ENCODE measurements at places on chromosomes 12 and 14.

GRCh38 chr14:51342226-51342625 lies 102.2 kb downstream of the TMX1 start:
- no peak for DNase-seq

GRCh38 chr12:87136330-87136976 lies 880.3 kb upstream of the MGAT4C start:
- no peak for DNase-seq

GRCh38 chr12:104197264-104197663 lies 18.3 kb upstream of the TXNRD1 start:
- DNase-seq: no peak

DNA sequence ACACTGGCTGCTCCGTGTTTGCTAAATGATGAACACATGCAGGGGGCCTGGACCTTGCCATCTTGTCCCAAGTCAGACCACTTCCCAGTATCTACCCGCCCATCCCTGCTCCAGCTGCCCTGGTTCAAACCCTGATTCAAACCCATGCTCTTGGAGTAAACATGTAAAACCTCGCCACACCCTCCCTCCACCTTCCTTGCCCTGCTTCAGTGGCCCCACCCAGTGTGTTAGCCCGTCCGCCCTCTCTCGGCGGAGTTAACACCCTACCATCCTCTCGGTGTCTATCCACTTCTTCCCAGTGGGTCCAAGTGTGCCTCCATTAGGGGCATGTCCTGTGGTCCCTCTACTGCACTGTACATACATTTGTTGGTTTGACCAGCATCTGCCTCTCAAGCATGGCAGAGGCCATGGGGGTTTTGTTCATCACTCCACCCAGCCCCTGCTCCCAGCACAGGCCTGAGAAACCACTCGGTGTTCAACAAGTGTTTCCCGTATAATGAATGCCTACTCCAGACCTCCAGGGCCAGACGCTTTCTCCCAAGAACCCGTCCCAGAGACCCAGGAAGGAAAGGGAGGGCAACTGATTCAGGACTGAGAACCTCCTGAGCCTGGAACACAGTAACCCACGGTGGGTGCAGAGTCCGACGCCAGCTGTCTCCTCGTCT lies 37.1 kb downstream of the P2RX4 start:
- no peak for DNase-seq

GRCh38 chr12:107774349-107775029 lies at the start of gene ASCL4:
ASCL4 (plus strand) TSS chr12:107774704; CDS start chr12:107775219, 515 bp downstream.
- no peak for DNase-seq

DNA sequence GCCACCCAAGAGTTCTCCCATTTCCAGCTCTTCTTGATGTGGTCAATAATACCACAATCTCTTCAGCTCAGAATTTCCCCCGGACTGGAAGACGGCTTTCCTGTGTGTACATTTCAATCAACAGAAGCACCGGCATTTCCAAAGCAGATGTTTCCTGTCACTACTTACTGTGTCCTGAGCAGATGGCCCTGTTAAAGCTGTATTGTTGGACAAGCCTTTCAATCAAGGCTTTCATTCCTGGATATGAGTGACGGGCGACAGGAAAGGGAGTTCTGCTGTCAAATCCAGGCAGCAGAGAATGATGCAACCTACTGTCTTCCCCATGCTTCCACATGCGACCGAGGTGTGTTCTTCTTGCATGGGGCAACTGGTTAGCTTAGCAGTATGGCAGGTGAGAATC lies 76.4 kb upstream of the CCDC60 start:
- DNase-seq: no peak

GRCh38 chr14:37587131-37587803 lies 7.8 kb downstream of the FOXA1 start:
- DNase-seq: no peak

DNA sequence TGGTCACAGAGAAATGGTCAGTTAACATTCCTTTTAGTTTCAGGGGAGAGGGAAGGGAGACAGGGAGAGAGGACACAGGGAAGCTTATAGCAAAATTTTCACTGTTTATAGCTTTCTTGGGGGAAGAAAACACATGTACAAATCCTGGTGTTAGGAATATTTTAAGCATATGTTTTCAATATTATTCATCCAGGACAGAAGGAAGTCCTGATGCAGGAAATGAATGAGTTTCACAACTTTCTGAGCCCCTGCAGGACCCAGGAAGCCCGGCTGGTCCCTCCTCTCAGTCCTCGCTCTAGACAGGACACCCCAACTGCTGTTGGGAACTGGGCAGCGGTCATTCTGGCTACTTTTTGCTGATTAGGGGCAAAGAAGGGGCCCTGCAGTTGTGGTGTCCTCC lies 71.1 kb upstream of the ZDHHC17 start:
- DNase-seq: no peak

GRCh38 chr12:70482764-70483163 lies 116.7 kb downstream of the KCNMB4 start:
- no peak for DNase-seq

DNA sequence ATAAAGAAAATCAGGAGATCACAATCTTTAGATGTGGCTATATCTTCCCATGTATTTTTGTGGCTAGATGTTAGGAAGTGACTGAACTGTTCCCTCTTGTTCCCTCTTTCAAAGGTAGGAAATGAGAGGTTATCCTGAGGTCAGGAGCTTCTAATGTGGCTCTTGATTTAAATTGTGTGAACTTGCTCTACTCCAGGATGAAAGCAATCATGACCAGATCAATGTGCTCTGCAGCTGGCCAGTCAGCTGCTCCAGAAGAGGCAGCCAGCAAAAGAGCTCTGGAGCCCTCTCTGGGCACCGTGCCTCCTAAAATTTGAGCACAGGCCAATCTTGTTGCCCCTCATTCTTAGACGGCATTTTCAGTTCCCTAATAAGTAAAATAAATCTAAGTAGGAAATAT lies 32.0 kb downstream of the CDK17 start:
- DNase-seq: no peak

DNA sequence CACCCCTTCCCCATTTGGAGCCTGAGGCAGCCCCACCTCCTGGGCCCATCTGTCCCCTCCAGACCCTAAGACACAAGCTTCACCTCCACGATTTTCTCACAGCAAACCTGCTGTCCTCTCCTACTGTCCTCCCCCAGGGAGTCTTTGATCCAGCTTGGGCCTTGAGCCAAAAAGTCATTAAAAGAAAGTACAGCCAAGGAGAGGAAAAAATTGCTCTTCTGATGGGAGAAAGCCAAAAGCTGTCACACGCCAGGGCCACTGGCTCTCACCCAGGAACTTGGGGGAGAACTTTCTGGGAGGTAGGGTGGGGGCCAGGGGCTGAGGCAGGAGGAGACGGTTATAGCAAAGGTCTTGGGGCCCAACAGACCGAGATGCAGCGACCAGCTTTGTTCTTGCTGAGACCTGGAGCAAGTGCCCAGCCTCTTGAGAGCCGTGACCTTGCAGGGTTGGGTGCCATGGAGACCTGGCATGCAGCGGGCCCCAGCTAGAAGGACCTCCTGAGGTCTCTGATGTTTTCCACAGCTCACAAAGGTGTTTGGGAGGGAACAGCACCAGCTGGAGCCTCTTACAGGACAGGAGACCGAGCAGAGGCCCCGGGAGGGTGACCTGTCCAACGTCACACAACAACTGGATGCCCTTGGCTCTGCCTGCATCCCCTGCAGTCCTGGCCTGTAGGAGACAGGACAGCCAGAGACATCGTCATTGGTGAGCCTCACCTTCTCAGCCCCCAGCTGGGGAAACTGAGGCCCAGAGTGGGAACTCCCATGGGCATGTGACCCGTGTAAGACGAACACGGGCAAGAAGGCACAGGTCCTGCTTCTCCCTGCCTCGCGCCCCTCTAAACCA lies 124.5 kb downstream of the CALM1 start:
- no peak for DNase-seq

DNA sequence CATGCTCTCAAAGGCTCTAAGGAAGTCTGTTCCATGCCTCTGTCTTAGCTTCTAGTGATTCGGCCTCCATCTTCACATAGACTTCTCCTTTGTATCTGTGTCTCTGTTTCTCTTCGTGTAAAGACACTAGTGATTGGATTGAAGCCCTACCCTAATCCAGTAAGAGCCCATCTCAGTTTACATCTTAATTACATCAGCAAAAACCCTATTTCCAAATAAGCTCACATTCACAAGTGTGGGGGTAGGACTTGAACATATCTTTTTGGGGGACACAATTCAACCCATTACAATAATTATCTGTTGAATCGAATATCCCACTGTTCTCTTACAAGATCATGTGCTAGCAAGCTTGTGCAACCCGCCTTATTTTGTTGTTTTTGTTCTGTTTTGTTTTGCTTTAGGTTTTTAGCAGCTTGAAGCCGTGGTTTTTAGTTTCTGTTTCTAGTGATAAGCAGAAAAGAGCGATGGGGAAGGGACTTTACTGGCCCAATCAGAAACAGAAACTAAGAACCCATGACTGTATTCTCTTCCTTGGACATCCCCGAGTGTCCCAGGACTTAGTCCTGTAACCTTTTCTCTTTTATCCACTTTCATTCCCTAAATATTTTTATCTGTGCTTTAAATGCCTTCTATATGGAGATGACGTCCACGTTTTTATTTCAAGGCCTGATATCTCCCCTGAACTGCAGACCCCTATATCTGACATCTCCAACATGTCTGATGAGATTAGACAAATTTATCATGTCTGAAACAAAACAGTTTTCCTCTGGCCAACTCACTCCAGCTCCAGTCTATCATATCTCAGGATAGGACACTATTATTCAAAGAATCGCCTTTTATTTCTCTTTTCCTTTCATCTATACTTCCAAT lies 353.0 kb downstream of the CCDC91 start:
- no peak for DNase-seq

GRCh38 chr12:113899561-113900471 lies 66.3 kb downstream of the RBM19 start:
- peak; percentile 15 for DNase-seq

DNA sequence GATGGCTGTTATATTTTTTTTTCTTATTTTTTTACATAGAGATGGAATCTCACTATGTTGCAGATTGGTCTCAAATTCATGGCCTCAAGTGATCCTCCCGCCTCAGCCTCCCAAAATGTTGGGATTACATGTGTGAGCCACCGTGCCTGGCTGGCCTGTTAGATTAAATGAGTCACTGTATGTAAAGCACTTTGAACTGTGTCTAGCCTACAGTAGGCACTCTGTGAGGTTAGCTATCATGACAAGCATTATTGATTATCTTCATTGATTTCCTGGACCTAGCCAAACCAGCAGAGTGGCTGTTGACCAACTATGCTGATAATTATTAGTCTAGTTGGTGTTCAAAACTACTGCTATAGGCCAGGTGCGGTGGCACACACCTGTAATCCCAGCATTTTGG lies 42.6 kb downstream of the ARF6 start:
- no peak for DNase-seq

DNA sequence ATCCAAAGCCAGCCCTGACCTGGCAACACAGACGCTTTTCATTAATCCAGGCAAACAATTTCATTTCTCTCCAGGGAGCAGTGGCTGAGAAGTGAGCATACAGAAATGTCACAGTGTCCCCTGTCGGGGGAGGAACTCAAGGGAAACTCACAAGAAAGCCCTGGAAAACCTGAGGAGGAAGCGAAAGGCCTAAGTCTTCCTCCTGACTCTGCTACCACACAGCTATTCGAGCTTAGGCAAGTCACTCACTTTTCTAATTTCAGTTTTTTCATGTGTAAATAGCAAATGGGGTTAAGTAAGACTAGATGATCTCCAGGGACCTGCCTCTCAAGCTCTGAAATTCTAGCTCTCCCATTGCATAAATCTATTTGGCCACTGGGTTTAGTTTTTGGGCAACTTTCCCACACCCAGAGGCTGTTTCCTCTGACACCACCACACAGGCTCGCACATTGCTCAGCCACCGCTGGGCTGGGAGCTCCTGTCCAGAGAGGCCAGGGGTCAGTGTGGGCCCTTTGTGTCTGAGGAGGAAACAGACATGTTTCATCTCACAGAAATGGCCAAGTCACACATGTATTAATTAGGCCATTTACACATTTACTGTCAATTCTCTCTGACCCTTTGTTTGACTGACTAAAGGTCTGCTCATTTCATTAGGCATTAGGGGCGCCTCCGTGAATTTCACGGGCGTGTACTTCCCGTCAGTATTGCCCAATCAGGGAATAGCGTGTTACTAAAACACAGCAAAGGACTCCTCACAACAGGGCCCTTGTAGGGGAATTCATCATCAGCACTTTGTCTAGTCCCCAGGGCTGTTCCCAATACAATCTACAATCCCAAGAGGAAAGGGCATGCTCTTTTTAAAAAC lies 9.8 kb upstream of the PNMA1 start:
- no peak for DNase-seq

- no peak for DNase-seq
Observed at GRCh38 chr14:30064454-30064853, 136.8 kb upstream of the PRKD1 start.

DNA sequence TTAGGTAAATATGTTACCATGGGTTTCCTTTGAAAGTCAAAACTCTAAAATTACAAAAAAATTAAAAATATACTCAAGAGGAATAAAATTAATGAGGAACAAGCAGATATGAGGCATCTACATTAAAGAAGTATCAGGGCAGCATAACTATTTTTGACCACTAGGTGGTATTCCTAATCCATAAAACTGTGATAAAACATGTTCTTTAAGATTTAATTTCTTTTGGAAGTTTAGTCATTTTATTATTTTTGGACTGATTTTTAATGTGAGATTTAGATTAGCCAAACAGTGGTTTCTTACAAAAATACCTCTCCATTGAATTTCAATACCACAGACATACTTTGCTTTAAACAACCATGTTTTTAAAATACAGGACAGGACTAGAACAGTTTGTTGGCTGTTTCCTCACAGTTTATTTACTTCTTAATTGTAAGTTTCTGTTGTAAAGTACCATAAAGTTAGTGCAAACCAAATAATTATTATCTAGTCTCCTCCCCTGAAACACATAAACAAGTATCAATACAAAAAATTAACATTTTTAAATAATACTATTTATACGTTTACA lies 49.8 kb downstream of the NTS start:
- no peak for DNase-seq

DNA sequence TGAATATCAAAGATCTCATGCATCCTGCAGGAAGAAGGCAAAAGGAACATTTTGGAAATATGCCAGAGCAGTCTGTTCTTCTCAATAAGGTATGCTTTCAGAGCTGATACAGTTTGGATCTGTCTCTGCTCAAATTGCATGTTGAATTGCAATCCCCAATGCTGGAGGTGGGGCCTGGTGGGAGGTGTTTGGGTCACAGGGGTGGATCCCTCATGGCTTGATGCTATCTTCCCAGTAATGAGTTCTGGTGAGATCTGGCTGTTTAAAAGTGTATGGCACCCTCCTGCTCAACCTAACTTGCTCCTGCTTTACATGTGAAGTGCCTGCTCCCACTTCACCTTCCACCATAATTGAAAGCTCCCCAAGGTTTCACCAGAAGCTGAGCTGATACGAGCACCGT lies 76.6 kb downstream of the RIN3 start:
- no peak for DNase-seq

DNA sequence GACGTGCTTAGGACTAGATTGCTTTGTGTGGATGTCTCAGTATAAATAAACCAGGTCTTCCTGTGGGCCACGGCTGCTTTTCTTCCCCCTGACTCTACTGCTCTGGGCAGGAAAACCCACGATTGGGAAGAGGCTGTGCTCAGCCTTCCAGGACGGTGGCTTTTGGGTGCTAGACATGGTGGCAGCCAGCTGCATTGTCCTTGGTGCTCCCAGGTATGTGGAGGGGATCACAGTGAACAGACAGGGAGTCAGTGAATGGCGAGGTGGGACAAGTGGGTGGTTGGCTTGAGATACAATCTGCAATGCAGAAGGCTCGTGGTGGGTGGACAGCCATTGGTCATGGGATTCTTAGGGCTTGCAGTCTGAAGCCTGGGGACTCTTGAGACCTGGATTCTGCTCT lies 366.3 kb downstream of the AACS start:
- no peak for DNase-seq
